ENCODE measurements at places on chromosomes 11 and 22.
A peak's percentile ranks its signal among the peaks of the same experiment; 100 is the strongest.

- DNase-seq: peak; percentile 44
Measured at GRCh38 chr22:36546092-36546804, 17.3 kb upstream of the EIF3D start.

GRCh38 chr22:35313311-35314121 lies 13.8 kb downstream of the TOM1 start:
- DNase-seq: no peak

DNA sequence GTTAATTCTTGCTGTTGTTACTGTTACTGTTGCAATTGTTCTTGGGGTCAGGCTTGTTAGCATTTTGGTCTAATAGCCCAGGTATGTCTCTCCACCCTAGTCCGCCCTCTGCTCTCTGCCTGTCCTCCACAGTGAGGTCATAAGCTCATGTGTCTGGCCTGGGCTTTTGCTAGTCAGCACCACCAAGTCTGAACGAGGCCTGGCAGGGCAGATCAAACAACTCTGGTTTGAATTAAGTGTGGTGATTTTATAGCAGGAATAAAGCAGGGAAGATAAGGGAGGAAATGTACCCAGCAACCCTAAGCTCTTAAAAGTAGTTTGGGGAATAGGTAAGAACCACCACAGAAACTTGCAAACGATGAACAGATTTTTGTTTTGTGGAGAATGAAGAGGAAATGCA lies 98.7 kb downstream of the ABTB2 start:
- DNase-seq: no peak

DNA sequence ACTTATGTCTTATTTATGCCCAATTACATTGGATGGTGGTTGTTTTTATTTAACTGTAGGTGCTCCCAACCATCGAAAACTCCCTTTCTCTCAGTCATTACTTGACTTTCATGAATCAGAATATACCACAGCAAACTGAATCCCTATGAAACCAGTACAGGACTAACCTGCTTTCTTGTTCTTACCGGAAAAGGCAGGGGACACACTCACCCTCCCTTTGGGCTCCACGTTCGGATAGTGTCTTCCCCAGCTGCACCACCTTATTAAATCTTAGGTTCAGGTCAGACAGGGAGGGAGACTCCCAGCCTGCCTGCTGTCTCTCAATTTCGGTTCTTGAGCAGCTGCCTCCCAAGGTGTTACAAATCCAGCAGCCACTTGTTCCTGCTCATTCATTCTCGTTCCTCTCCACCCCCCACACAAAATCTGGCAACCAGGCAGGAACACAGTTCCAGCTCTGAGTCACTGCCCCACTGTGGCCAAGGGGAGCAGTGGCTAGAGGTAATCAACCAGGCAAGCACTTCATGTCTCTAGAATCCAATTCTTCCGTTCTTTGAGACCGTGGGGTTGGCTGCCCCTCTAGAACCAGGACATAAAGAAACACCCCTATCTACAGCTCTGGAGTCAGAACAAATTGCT lies 133.0 kb downstream of the PLEKHA7 start:
- no peak for DNase-seq

DNA sequence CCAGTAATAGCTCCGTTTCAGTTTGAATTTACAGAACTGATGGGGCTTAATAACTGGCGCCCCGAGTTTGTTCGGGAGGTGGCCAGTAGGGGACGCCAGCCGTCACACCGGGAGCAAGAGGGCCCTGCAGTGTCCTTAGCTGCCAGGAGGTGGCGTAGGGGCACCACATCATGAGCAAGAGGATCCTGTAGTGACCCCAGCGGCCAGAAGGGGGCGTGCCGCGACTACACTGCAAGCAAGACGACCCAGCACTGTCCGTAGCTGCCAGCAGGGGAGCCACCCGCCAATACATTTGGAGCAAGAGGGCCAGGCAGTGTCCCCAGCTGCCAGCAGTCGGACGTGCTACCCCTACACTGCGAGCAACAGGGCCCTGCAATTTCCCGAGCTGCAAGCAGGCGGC lies 663.7 kb upstream of the B3GAT1 start:
- no peak for DNase-seq

GRCh38 chr11:7050191-7050590 lies 29.9 kb downstream of the NLRP14 start:
- DNase-seq: no peak

- DNase-seq: no peak
Measured at GRCh38 chr11:36354221-36355003, 58.3 kb downstream of the PRR5L start.

DNA sequence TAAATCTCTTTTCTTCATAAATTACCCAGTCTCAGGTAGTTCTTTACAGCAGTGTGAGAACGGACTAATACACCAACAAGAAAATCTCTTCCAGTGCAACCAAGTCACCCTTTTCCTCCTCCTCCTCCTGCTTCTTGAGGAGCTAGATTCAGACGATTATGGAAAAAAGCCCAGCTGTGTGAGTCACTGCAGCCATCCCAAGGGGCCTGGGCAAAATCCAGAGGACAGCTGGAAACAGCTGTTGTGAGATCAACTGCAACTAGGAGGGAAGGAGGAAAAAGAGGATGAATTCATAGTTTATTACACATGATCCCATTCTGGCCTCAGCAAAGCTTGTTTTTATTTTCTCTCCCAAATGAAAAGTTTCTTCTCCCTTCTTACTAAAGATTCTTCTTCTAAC lies 32.9 kb downstream of the RBFOX2 start:
- no peak for DNase-seq

- no peak for DNase-seq
Measured at GRCh38 chr11:119828006-119828405, 99.0 kb upstream of the NECTIN1 start.

GRCh38 chr11:33920838-33921613 lies 29.1 kb upstream of the LMO2 start:
- no peak for DNase-seq

GRCh38 chr22:24089951-24090350 lies 78.8 kb downstream of the CABIN1 start:
- no peak for DNase-seq

- DNase-seq: no peak
Measured at GRCh38 chr11:118569670-118570069, 2.5 kb upstream of the ARCN1 start.

DNA sequence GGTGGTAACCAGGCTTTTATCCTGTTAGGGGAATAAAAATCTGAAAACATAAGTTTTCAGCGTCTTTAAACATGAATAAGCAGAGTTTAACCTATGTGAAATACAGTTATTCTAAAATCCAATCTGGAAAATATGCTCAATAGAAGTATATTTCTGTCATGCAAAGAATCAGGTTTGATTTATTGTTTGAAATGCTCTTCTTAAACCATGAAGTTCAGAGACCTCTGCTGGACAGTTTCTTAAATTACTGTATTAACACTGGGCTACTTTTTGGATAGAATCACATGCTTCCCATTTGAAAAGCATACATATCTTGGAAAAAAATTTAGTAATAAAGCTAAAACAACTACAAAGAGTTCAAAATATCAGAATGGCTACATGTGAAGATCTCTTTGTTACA lies 25.4 kb downstream of the APIP start:
- DNase-seq: peak; percentile 14

DNA sequence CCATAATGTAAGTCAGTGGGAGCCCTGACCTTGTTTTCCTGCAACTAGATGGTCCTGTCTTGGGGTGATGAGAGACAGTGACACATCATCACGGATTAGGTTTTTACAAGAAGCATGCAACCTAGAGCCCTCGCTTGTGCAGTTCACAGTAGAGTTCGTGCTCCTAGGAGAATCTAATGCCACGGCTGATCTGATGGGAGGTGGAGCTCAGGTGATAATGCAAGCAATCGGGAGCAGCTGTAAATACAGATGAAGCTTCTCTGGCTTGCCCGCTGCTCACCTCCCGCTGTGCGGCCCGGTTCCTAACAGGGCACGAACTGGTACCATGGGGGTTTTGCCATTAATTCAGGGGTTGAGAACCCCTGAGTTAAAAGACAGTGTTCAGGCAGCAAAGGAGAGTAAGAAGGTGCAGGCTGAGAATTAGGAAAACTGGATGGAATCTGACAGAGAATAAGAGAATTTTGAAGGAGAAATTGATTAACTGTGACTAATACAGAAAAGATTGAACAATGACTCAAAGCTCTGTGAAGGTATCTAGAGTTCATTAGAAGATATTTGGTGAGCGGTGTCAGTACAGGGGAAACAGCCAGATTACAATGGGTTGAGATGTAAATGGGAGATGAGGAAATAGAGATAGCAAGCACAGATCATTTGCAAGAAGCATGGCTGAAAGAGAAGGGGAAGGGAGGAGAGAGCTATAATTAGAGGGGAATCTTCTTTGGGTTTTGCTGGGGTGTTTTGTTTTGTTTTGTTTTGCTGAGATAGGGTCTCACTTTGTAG lies 21.0 kb downstream of the WEE1 start:
- no peak for DNase-seq

GRCh38 chr11:100072131-100072530 lies 615.0 kb upstream of the ARHGAP42 start:
- DNase-seq: no peak
